Psoas muscle (tissue), 8 donors: ENCODE measurements at places on chromosomes 5 and 9. TPM values are rescaled to one million over a fixed set of nuclear protein-coding genes. Genes with fewer than 3 reads are reported as not detected.

- DNase-seq, result no peak
Measured at GRCh38 chr5:3357291-3357690, 238.3 kb upstream of the IRX1 start.

DNA sequence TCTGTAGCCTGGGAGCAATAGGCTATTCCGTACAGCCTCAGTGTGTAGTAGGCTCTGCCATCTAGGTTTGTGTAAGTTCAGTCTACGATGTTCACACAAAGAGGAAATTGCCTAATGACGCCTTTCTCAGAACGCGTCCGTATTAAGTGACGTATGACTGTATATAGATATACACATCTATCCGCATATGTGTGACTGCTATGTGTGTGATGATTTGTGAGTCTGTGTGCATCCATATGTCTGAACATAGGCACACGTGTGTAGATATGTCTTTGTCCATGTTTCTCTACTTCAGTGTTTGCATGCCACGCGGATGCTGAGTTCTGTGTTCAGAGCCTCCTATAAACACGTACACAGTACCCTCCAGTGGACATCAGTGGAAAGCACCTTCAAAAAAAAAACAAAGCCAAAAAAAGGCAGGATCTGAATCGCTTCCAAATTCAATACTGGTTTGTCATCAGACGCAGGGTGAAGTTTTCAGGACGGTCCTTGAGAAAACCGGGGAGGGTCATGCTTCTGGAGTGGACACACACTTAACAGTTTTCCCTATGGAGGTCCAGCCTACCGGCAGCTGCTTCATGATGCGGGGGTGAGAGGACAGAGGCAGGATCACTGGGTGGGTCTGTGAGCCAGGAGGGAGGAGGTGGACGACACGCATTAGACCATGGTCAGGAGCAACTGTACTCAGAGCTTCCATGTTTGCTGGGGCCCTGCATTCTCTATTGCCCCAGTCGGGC, 29.5 kb upstream of the ALDH1B1 start:
- no peak for DNase-seq

GRCh38 chr5:143093452-143094086, 309.9 kb downstream of the NR3C1 start:
- no peak for DNase-seq

Gene POLR3G
- polyA plus RNA-seq, result 4.1 TPM

GRCh38 chr5:172002310-172002709, 4.1 kb downstream of the FBXW11 start:
- no peak for DNase-seq

- no peak for DNase-seq
Measured at GRCh38 chr9:131707733-131708157, 32.1 kb downstream of the RAPGEF1 start.

- peak; percentile 32 for DNase-seq
Measured at GRCh38 chr5:139402561-139403158, 1.2 kb downstream of the SPATA24 start.

- no peak for DNase-seq
Measured at GRCh38 chr9:132797861-132798659, 80.0 kb downstream of the AK8 start.

GRCh38 chr5:153067869-153068268, 422.6 kb upstream of the GRIA1 start:
- DNase-seq, result no peak

DNA sequence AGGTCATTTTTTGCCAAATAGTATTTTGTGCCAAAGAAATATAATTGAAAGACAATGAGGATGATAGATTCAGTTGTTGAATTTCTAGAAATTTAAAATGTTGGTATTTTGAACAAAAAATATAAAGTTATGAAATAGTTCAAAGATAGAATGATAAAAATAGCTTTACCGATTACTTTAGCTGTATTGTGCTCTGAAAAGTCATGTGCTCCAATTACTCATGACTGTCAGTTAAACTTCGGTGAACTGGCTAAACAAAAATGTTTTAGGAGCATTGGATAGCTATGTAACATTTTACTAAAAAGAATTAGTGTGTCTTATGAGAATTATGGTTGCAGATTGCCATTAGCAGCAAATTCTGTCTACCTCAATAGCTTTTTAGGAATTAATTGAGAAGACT, 177.3 kb upstream of the VCAN start:
- DNase-seq, result no peak

DNA sequence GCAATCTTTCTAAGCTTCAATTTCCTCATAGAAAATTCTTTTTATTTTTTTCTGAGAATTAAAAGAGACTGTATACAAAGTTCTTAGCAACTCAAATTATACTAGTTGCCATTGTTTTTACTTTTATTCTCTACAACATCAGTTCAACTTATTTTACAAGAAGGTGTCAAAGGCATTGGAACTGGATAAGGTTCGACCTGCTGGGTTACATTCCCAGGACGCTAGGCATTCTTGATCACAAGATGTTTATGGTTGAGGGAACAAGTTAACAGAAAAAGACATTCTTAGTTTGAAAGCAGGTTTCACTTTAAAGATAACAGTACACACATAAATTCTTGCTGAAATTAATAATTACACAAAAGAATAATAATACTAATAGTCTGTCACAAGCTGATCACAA, 163.5 kb upstream of the SNX2 start:
- DNase-seq, result no peak

Gene KCNMB1
- 0.23 TPM for polyA plus RNA-seq

Gene ZNF618
- 1.2 TPM for polyA plus RNA-seq

- DNase-seq, result no peak
Measured at GRCh38 chr5:67552773-67553172, 356.2 kb upstream of the CD180 start.

Gene AMBP
- not detected for polyA plus RNA-seq

DNA sequence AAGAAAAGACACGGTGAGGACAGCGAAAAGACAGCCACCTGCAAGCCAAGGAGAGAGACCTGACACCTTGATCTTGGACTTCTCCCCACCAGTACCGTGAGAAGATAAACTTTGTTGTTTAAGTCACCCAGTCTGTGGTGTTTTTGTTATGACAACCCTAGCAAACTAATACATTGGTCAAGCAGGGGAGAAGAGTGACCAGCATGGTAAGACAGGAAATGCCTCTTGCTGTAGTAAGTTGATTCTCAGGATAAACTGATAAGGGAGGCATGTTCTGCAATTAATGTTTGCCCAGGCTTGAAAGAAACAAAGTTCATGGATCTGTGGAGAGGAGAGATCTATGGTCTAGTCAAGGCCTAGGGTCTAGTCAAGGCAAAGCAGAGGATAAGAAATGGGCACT, 801.2 kb downstream of the MAT2B start:
- DNase-seq, result no peak

DNA sequence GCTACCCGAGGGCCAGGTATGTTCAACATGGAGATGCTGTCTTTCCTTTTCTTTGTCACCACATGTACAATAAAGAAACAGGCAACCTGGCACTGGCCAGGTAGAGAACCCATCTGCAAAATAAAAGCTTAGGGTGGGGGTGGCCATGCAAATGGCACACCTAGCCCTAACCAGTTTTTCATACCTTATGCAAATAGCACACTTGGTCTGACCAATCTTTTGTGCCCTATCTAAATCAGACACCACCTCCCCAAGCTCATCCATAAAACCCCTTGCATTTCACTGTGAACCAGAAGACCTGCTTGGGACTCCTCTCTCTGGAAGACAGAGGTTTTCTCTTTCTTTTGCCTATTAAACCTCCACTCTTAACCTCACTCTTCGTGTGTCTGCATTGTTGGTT, 33.9 kb downstream of the JAKMIP2 start:
- no peak for DNase-seq

DNA sequence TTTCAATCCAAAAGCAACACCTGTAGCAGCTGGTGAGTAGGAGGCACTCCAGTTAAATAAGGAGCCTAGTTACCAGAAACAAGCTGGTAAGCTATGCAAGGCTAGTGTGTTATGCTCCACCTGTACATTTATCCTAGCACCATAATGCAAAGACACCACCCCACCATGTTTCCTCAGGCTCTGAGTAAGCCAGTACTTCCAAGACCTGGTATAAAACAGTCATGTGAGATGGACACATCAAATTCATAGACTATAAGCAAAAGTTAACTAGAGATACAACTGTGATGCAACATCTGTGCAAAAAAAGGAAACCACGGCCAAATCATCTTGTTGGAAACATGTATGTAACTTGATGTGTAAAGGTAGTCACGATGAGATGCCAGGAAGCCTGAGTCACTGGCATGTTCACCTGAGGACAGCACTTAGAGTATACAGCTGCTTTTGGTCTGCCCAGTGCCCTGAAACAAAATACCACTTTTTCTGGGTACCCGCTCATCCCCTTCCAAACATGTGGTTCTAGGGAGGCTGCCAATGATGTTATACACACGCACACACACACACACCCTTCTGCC, 66.1 kb downstream of the CDK5RAP2 start:
- no peak for DNase-seq

DNA sequence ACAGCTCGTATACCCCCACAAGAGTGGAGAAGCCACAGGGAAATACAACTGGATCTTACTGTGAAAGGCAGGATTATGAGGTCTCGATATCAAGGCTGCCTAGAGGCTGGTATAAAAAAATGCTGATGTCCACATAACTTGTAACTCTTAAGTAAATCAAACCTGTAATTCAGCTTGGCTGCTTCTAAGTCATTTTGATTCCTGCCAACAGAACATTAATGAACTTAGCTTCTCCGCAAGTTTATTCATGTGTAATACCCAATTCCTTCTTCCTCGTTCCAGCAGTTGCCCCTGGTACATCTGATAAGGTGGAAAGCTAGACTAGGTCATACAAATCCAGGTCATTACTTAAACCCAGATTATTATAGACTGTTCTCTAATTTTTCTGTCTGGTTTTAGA, 16.4 kb upstream of the SMIM15 start:
- DNase-seq, result no peak

Gene AFAP1L1
- polyA plus RNA-seq, result 15.0 TPM

Gene SLC25A2
- not detected for polyA plus RNA-seq

DNA sequence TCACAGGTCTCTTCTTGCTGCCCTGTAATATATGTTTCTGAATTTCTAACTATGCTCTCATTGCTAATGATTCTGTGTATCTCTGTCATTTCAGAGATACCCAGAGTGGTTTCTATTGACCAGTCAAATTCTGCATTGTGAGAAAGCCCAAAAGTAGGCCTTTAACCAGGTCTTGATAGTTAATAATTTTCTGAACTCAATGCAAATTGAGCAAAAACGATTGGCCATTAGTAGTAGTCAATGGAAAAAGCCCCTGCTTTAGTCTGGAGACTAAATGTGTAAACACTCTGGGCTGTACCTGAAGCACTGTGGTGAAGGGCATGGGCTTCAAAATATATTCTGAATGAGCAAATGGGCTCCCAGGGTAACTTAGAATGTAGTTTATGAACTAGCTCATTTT, 307.6 kb downstream of the ARL15 start:
- no peak for DNase-seq

Gene AJM1
- 1.7 TPM for polyA plus RNA-seq

Gene SHOC1
- not detected for polyA plus RNA-seq

Gene C9orf50
- not detected for polyA plus RNA-seq

Gene TEX48
- polyA plus RNA-seq, result not detected

- no peak for DNase-seq
Measured at GRCh38 chr5:157067005-157067404, 8.1 kb upstream of the HAVCR1 start.

Gene GABRA6
- polyA plus RNA-seq, result not detected

- no peak for DNase-seq
Measured at GRCh38 chr9:13608451-13608850, 329.0 kb upstream of the MPDZ start.

Gene SH3RF2
- 1.1 TPM for polyA plus RNA-seq

DNA sequence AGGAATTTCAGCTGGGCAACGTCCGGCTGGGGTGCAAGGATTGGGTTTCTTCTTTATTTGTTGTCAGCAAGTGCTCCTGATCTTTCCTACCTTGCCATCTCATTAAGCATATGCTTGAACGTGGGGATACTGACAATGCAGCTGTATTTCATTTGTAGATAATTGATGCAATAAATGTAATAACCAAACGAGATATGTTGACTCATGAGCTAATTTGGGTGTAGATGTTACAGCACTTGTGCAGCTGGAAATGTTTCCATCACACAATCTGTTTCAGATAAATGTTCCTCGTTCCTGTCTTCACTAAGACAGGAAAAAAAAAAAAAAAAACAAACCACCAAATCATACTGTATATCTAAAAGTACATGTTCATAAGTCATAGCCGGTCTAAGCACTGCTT, 123.8 kb downstream of the DMRT2 start:
- DNase-seq, result no peak

DNA sequence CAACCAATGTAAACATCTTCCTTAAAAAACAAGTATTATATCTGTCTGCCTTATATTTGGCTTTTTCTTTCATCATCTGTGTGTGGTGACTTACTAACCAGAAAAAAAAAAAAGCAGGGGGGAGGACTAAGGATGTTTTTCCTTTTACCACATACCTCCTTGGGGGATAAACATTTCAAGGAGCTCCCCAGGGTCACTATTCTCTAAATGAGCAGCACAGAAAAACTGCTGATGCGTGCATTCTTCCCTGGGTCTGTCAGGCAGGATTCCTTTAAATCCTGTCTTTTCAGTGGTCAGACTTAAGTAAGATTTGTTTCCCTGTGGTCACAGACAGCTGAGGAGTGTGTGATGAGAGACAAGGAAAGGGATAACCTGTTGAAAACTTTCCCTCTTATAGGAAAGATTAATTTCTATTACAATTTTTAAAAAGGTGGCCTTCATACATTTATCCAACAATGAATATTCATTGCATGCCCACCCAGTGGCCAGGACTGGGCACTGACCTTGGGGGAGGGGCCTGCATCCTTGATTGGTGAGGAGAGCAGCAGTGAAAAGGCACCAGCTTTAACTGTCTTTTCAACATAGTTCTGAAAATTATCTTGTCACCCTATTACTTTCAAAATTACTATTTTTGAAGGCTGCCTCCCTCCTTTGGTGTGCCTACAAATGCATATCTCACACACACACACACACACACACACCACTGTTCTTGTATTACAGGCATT, 123.1 kb downstream of the TLE4 start:
- no peak for DNase-seq

DNA sequence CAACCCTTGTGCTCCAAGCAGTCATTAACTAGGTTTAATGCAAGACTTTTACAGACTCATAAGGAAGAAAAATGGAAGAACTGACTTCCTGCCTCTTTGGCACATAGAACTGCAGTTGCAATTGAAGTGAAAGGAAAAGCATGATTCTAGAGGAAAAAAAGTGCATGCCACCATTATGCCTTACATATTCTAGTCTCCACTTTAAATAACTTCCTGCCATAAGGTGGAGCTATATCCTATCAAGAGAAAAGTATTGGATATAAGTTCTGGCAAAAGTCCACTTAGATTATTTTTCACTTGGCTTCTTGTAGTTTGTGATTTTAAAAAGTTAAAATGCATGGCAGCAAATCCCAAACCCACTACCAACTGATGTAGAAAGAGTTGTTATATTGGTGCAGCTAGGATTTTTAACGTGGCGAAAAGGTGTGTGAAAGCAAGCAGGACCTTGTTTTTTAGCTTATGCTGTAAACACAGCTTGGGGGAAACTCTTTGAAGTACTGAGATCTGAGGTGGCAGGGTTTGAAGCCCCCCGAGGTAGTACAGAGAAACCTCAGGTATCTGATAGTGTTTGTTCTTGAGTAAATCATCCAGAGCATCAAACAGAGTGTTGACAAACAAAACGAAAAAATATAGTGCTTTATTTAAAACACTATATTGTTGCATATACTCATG, 117.9 kb downstream of the ANXA1 start:
- DNase-seq, result no peak

- DNase-seq, result peak; percentile 51
Measured at GRCh38 chr5:15501091-15501791, 1.3 kb downstream of the FBXL7 start.

- DNase-seq, result no peak
Measured at GRCh38 chr9:22120159-22120549, 111.0 kb upstream of the CDKN2B start.

Gene MSX2
- 1.2 TPM for polyA plus RNA-seq
